ENCODE measurements at places on chromosomes 2 and 18.

GRCh38 chr18:54233228-54233625, 8.8 kb upstream of the MBD2 start:
- DNase-seq: no peak

DNA sequence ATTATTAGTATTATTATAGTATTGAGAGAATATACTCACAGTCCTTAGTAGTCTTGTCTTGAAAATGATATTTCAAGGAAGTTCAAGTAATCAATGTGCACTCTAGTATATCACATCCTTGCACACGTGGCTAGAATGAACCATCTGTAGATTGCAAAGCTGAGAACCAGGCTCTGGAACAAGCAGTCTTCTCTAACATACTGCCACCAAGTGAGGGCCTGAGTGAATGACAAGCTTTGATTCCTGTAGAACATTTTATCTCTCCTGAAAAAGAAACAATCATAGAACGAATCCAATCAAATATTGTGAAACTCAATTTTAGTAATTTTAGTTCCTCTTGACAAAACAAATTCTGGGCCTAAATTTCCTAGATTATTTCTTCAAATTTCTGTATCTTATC, 55.3 kb upstream of the SULT1C3 start:
- no peak for DNase-seq

DNA sequence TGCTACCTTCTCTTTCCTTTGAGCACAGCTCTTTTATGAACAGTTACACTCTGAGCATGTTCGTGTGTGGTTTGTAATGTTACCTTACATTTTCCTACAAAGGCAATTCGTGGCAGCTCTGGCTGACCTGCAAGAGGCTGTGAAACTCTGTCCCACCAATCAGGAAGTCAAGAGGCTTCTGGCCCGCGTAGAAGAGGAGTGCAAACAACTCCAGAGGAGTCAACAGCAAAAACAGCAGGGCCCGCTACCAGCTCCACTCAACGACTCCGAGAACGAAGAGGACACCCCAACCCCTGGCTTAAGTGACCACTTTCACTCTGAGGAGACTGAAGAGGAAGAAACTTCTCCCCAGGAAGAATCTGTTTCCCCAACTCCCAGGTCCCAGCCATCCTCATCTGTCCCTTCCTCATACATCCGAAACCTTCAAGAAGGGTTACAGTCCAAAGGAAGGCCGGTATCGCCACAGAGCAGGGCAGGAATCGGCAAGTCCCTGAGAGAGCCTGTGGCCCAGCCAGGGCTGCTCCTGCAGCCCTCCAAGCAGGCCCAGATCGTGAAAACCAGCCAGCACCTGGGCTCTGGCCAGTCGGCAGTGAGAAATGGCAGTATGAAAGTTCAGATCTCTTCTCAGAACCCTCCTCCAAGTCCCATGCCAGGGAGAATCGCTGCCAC, 56.9 kb downstream of the WDSUB1 start:
- DNase-seq: no peak

- no peak for DNase-seq
Observed at GRCh38 chr2:44768438-44769236, 172.9 kb upstream of the SIX3 start.
